ENCODE measurements at places on chromosomes 16 and 17. TPM values are rescaled to one million over a fixed set of nuclear protein-coding genes. Genes with fewer than 3 reads are reported as not detected.

Gene CARHSP1
- 165 TPM for total RNA-seq

Gene MYH3
- total RNA-seq = 0.43 TPM

Gene C16orf86
- total RNA-seq = 1.3 TPM

DNA sequence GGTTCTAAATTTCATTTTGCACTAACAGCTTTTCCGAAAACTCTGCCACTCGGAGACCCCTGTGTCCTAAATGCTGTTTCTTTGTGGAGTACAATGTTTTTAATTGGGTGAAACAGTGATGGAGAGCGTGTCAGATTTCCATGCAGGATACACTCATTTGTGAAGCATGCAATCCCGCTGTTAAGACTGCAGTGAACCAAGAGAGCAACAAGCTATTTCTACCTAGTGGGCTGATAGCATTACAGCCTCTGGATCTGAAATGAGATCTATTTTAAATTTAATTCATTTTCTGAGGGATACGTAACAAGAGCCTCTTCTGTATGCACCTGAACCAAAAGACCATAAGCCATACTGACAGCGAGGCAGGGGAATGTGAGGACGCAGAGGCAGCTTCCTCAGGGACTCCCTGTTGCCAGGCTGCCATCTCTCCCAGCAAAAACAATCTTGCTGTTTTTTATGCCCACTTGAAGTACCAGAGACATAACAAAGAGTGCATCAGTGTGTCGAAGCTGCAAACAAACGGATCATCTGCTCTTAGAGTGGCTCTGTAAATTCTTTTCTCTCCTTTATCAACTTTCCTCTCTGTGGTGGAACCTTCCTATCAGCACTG, 199.9 kb upstream of the COX10 start:
- DNase-seq = no peak
